ENCODE measurements at places on chromosomes 11 and 22. TPM values are rescaled to one million over a fixed set of nuclear protein-coding genes. Genes with fewer than 3 reads are reported as not detected.

The ARHGEF17 gene
- 0.05 TPM for total RNA-seq

The ACRV1 gene
- total RNA-seq = not detected

DNA sequence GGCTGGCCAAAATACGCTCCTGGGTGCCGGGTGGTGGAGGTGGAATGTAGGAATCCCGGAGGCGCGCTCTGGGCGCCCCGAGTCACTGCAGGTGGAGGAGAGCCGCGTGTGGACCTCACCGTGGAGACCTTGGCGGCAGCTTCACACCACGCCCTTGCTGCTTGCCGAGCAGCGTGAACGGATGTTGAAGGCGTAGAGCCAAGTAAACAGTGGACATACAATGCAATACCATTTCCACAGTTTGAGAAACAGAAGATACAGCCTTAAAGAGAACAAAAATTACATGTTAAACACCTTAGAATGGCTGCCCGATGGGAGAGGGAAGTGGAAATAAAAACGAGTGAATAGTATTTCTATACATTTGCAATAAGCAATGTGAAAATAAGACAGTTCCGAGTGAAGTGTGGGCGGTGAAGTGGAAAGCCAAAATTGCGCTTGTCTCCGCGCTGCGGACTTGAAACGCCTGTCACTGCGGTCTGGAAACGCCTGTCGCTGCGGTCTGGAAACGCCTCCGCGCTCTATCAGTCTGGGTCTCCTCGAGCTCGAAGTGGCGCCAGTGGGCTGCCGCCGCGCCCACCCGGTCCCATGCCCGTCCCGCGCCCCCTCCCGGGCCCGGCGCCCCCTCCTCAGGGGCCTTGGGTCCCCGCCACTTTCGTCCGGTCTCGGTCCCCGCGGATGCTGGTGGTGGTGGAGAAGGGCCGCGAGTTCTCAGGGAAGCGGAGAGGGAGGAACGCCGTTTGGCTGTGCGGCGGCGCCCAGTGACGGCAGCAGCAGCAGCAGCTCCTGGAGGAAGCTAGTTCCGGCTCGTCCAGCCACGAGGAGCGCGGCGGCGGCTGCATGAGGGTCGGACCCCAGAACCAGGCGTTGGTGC, 1.6 kb downstream of the NCR3LG1 start:
- DNase-seq = peak; percentile 72

GRCh38 chr11:75594211-75594610, 32.2 kb downstream of the SERPINH1 start:
- DNase-seq = no peak

GRCh38 chr11:119337581-119338317, 2.9 kb downstream of the C1QTNF5 start:
- no peak for DNase-seq

The NLRP14 gene
- not detected for total RNA-seq

DNA sequence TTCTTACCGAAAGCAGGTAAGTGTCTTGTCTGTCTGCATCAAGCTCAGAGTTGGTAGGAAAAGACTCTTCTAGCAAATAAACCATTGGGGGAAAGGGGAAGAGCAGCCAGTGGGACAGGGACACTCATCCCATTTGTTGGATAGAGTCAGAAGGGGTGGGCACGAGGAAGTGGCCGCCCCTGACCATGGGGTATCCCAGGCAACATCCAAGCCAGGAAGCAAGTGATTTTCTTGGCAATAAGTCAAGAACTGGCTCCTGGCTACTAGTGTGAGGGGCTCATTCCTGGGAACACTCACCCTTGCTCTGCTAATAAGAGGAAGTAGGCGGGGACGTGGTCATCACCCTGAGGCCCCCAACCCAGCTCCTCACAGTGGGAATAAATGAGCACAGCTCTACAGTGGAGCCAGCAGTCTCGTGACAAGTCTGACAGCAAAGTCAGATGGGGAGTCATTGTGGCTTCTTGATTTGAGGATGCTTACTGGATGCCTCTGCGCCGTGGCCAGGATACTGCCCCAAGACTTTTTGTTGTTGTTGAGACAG, 6.7 kb downstream of the SLC25A18 start:
- no peak for DNase-seq

- DNase-seq = no peak
Observed at GRCh38 chr11:132330515-132330914, 960.1 kb downstream of the NTM start.

- DNase-seq = no peak
Observed at GRCh38 chr11:45580399-45580798, 85.0 kb downstream of the CHST1 start.

- no peak for DNase-seq
Observed at GRCh38 chr11:129699711-129700304, 115.8 kb upstream of the TMEM45B start.

The HBE1 gene
- total RNA-seq = not detected

The CDC42EP1 gene
- 4.0 TPM for total RNA-seq

DNA sequence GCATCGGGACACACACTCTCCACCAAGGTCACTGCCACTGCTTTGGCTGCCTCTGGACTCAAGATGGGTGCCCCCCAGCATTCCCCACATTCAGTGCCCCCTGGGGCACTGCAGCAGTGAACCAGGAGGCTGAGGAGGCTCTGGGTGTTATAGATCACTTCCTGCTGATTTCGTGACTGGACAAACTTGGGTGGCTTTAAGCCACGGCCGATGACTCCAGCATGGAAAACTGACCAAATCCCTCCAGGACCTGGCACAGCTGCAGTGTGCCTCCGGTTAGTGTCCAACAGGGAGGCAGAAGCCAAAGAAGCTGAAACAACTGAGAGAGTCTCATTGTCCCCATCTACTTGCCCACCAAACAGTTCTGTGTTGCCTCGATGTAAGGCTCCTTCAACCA, 1.2 kb upstream of the GANAB start:
- no peak for DNase-seq

DNA sequence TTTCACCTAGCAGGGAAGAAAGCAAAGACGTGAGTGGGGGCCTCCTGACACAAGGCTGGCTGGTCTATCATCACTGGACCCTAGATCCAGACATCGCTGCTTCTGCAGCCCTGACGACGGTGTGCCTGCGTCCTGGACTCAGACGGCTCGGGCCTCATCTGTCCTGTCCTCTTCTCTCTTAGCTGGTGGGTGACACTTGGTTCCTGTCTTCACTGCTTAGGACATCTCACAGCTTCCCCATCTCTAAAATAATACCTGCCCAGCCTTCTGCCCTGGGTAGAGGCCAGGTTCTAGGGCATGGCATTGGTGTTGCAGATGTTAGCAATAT, 41.3 kb downstream of the APOL1 start:
- no peak for DNase-seq

DNA sequence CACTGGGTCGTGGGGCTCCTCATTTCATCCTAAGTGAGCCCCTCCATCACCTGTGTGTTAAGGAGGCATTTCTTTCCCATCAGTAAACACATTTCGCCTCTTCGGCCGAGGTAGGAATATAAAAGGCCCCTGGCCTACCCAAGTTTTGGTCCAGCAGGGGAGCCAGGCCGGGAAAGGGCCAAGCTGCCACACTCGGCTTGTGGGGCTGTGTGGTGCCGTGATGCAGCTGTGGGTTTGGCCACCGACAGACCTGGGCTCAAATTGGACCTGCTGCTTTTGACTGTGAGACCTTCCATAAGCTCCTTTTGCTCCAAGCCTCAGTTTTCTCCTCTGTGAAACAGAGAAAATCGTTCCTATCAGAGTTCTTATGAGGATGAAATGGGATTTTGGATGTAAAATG, 771 bp downstream of the NDUFV1 start:
- no peak for DNase-seq

The RAB3IL1 gene
- 0.34 TPM for total RNA-seq

The RIBC2 gene
- total RNA-seq = 3.5 TPM

- DNase-seq = no peak
Observed at GRCh38 chr11:57255618-57256017, 18.6 kb upstream of the APLNR start.

DNA sequence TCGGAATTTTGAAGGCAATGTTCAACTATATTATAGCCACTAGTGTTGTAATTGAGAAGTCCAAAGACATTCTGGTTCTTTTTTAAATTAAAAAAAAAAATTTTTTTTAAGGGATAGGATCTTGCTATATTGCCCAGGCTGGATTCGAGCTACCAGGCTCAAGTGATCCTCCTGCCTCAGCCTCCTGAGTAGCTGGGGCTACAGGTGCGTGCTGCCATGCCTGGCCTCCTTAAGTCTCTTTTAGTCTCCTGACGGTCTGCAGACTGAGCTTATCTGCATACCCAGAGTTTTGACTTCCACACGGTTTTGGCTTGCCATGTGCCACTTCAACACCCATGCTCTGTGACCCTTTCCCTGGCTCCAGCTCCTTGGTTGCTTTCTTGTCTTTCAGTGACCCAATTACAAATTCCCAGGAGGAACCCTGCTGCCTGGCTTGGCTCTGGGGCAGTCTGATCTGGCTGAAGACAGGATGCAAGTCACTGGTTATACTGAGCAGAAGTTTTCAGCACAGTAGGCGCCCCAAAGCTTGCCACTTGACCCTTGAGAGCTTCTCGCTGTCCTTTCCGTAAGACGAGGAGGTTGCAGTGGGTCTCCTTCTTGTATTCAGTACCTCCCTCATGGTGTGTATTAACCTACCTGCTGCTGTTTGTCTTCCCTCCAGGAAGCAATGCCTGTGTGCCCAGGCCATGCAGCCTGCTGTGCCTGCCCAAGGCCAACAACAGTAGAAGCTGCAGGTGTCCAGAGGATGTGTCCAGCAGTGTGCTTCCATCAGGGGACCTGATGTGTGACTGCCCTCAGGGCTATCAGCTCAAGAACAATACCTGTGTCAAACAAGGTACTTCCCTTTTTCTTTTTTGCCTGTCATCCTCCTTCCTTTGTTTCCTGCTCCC, 113.8 kb upstream of the SORL1-AS1 start:
- no peak for DNase-seq

The KCNK4 gene
- not detected for total RNA-seq

DNA sequence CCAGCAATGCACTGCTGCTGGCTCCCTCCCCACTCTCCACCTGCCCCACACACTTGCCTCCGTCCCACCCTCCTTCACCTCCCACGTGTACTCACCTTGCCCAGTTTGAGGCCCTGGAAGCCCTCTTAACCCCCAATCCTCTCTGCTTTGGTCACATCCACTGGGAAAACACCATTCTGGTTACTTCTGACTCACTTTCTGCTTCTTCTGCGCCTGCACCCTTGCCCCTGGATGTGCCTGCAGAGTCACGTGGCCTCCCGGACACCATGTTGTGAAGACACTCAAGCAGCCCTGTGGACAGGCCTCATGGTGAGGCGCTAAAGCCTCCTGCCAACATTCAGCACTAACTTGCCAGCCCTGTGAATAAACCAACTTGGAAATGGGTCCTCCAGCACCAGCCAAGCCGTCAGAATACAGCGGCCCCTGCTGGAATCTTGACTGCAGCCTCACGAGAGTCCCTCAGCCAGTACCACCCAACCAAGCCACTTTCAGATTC, 2.6 kb upstream of the NAALADL1 start:
- DNase-seq = no peak

The NAV2 gene
- 2.0 TPM for total RNA-seq

The DRD2 gene
- total RNA-seq = 0.12 TPM

GRCh38 chr22:36659762-36660509, 43.6 kb downstream of the CACNG2 start:
- peak; percentile 67 for DNase-seq

The FXYD6 gene
- 0.17 TPM for total RNA-seq

GRCh38 chr11:64802370-64803157, 450 bp downstream of the MAP4K2 start:
- no peak for DNase-seq

The DDTL gene
- 0.95 TPM for total RNA-seq

The CARD18 gene
- not detected for total RNA-seq

GRCh38 chr22:24315367-24315966, 44.8 kb downstream of the SPECC1L start:
- DNase-seq = no peak

The HSPB2 gene
- 0.19 TPM for total RNA-seq

- no peak for DNase-seq
Observed at GRCh38 chr22:44448271-44448830, 49.7 kb downstream of the RTL6 start.

- DNase-seq = no peak
Observed at GRCh38 chr11:34407121-34407813, 31.5 kb upstream of the CAT start.

DNA sequence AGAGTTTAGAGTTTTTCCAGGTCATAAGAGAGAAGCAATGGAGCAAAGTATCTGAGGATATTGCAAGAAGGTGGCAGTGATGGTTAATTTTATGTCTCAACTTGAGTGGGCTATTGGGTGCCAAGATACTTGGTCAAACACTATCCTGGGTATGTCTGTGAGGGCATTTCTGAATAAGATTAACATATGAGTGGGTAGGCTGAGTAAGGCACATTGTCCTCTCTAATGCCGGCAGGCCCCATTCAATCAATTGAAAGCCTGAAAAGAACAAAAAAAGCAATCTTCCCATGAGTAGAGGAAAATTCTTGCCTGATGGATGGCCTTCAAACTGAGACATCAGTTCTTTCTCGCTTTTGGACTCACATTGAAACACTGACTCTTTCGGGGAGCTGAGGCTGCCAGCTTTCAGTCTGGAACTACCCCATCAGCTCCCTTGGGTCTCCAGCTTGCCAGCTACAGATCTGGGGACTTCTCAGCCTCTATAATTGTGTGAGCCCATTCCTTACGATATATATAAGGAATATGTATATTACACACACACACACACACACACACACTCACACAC, 228.8 kb downstream of the BUD13 start:
- no peak for DNase-seq

DNA sequence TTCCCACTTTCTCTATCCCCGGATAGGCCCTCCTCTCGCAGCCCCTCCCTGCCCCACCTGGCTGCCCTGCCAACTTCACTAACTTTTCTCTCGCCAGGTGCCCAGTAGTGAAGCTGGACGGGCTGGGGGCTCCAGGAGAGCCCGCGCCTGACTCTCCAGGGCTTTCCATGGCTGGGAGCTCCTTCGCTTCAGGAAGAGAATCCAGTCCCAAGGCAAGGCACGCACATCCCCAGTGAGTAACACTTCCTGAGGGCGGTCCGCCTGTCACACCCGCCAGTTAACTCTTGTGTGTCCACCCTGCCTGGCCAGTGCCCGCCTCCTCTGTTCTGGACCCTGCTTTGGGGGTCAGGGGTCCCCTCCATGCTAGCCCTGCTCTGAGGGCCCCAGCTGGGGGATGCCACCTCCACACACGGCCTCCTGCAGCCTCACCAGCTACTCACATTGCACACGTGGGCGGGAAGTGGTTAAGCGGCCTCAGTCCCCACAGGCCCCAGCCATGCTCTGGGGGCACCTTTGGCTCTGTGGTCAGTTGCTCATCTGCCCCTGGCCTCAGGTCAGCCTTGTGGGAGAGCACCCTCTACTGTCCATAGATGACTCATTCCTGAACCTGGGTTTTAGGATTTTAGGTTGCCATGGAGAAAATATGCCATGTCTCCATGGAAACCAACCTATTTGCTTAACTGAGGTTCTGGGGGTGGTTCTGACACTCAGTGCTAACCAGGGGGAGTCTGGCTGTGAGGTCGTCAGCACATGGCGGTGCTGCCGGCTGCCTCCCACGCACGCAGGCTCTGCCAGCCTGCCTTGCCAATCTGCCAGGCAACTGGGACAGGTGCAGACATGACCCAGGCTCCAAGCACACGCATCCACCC, at the start of gene RIN1:
Gene RIN1 (minus strand): TSS at position 201 of the 869 bp plus-strand sequence. CDS start 32 bp downstream, at position 169.
- peak; percentile 85 for DNase-seq

The GNAZ gene
- 0.56 TPM for total RNA-seq

- DNase-seq = no peak
Observed at GRCh38 chr11:9796854-9797253, 133.0 kb downstream of the SWAP70 start.
